Activated CD4-positive, alpha-beta T cell treated with anti-CD3 and anti-CD28 coated beads for 24 hours (primary cell): ENCODE measurements at places on chromosomes 2 and 18.

DNA sequence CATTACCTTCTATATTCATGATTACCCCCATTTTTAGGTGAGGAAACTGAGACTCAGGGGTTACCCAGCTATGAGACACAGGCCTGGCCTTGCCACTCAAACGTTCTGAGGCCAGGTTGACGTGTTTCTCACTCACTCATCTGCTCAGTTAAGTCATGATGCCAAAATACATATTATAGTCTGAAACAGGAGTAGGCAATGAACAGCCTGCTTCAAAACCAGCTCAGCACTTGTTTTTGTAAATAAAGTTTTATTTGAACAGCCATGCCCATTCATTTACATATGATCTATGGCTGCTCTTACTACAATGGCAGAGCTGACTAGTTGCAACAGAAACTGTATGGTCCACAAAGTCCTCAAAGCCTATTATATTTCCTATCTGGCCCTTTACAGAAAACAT lies 74.1 kb upstream of the SMAD2 start:
- DNase-seq = no peak

DNA sequence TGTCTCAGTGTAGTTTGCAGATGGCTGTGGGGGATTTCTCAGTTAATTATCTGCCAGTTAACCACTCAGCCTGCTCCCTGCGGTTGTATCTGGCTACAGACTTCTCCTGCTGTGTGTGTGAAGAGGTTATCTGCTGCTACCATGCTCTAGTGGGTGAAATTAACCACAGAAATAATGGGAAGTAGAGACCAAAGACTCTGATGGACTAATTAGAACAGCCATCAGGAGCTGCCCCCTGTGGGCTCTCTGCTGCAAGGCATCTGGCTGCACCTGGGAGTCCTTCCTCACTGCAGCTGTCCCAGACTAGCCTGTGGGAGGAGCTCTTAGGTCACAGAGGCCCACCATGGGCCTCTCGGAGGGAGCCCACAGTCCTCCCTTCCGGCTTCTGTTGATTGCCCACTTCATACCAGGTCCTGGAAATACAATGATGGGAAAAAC lies 66.6 kb downstream of the CTIF start:
- no peak for DNase-seq

- DNase-seq = no peak
These were observed 81.9 kb downstream of the MEP1B start for GRCh38 chr18:32271672-32272208.

DNA sequence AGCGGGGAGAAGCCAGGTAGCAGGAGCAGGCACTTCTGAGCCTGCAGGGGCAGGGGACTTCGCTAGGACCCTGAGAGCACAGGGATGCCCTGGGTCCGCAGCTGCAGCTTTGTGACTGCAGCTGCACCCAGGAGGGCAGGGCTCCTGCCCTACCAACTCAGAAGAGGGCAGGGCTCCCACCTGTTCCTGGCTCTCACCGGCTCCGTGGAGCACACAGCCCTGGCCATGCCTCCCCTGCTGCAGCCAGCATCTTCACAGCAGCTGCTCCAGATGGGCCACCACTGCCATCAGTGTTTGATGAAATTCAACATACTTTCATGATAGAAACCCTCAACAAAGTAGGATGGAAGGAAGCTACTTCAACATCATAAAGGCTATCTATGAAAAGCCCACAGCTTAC lies 92.7 kb downstream of the FAM210A start:
- no peak for DNase-seq

GRCh38 chr2:223084873-223085272 lies 32.9 kb downstream of the KCNE4 start:
- DNase-seq = no peak

DNA sequence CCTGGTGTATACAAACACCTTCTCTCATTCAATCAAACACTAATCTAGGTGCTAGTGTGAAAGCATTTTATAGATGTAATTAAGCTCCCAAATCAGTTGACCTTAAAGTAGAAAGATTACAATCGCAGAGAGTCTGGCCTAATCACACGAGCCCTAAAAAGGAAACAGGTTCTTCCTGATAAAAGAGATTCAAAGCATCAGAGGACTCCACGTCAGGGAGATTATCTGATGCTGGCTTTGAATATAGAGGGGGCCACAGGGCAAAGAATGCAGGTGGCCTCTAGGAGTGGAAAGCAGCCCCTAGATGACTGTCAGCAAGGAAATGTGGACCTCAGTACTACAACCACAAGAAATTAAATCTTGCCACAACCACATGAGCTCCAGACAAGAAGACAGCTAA lies 28.2 kb upstream of the ZC3H15 start:
- no peak for DNase-seq

DNA sequence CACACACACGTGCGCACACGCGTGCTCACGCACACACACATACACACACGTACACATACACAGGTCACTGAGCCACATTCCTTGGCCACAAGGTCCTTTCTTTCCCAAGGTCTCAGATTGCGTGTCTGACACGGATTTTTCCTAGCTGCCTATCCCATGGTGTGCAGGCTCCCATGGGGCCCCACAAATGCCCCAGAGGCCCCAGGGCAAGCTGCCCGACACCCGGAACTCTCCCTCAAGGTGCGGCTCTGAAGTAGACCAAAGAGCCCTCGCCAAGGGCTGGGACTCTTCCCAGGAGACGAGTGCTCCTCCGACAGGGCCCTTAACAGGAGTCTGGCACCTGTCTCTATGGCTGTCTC lies 46.7 kb downstream of the SDC1 start:
- DNase-seq = no peak

- no peak for DNase-seq
These were observed 1118.5 kb downstream of the TSN start for GRCh38 chr2:122873951-122874350.

DNA sequence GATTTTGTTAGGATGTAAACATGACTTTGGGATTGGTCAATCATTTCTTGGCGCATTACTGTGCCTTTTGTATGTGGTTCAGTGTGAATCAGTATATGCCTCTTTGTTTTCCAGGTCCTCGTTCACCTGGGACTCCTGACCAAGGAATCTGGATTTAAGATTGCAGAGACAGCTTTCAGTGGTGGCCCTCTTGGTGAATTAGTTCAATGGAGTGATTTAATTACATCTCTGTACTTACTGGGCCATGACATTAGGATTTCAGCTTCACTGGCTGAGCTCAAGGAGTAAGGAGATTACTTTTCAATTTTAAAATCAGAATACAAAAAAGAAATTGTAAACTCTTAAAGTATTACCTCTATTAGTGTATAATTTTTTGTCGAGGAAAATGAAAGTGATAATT lies 87.6 kb downstream of the MGAT5 start:
- DNase-seq = no peak

GRCh38 chr2:188118431-188118830 lies 173.2 kb upstream of the GULP1 start:
- DNase-seq = no peak

GRCh38 chr2:71609958-71610357 lies 156.6 kb downstream of the DYSF start:
- no peak for DNase-seq

- no peak for DNase-seq
These were observed 9.3 kb downstream of the L3MBTL4 start for GRCh38 chr18:6405237-6406074.
